Kidney (tissue), 22 donors: ENCODE measurements at places on chromosomes 12 and 14. TPM values are rescaled to one million over a fixed set of nuclear protein-coding genes. Genes with fewer than 3 reads are reported as not detected.

The SLC4A8 gene
- polyA plus RNA-seq: 3.4 TPM

DNA sequence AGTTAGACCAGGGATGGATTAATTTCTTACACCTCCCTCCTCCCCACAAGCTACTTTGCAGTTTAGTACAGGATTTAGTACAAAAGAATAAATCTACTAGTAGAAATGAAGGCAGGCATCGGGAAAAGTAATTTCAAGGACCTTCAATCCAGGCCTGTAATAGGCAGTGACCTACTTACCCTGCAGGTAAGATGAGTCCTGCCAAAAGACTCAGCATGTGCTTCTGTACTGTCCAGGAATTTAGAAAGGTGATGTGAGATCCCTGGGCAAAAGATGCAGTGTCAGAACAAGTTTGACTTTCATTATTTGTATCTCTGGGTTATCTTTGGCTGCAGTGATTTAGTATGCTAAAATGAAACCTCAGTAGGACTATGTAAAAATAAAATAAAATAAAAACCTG lies 403.0 kb downstream of the NOVA1 start:
- no peak for DNase-seq

The CLEC4C gene
- not detected for polyA plus RNA-seq

GRCh38 chr14:67228325-67228984 lies 12.8 kb upstream of the PALS1 start:
- no peak for DNase-seq

The PTGER2 gene
- 3.4 TPM for polyA plus RNA-seq

The LPAR5 gene
- polyA plus RNA-seq: 0.97 TPM

GRCh38 chr14:90533591-90534021 lies 136.8 kb downstream of the CALM1 start:
- DNase-seq: no peak

The OLR1 gene
- 11.5 TPM for polyA plus RNA-seq

The KLHDC1 gene
- 2.3 TPM for polyA plus RNA-seq

DNA sequence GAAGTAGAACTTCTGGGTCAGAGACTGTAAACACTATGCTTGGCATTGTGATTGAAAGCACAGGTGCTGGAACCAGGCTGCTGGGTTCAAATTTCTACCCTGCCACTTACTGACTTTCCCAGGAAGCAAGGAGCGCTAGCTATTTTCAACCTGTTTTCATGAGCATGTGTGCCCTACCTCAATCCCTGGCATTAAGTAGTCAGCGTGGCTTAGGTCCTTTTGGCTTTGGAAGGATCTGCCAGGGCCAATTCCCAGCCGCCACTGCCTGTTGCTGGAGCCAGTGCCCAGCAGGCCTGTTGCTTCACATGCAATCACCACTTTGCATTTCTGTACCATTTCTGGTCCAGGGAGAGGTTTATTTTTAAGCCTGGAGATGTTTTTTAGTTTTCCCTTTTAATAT lies 196.3 kb downstream of the TRHDE start:
- DNase-seq: no peak

DNA sequence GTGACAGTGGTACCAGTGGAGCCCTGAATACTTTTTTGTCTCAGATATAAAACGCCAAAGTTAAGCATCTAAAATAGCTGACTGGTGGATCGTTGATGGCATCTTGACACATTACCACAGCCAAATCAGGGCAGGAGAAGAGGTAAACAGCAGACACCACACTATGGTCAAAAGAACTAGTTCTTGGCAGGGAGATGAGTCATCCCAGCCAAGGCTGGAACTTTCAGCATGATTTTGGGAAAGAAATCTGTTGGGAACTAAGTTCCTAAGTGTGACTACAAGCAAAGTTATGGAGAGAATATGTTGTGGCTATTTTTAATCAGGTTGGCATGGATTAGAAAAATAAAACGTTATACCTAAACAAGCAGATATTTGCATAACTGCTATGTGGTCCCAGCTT lies 36.9 kb downstream of the LGR5 start:
- no peak for DNase-seq

DNA sequence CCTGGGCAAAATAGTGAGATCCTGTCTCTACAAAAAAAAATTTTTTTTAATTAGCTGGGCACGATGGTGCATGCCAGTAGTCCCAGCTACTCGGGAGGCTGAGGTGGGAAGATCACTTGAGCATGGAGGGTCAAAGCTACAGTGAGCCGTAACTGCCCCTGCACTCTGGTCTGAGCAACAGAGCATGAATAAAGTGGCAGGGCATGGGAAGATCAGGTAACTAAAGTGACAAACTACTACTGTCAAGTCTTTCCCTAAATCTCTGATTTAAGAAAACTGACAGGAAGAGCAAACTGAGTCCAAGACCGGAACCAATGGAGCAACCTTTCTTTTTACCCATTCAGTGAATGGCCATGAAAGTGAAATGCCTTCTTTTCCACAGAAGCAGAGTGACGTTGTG lies 10.8 kb downstream of the DCAF5 start:
- DNase-seq: peak; percentile 35

DNA sequence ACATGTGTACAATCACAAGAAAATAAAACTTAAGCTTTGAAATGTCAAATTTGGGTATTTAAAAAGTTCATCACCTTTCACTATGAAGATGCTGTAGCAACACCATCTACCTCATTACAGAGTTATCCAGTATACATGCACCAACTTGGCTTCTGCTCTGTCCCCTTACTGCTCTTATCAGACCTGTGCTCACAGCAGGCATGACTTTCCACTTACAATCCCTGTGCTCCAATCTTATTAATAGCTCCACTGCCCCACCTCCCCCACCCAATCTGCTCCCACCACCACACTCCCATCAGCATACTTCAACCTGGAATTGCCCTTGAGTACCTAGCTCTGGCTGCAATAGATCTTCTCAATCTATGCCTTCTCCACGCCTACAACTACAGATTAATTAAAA lies 13.3 kb downstream of the GALC start:
- DNase-seq: no peak

The MYO1H gene
- 0.56 TPM for polyA plus RNA-seq

DNA sequence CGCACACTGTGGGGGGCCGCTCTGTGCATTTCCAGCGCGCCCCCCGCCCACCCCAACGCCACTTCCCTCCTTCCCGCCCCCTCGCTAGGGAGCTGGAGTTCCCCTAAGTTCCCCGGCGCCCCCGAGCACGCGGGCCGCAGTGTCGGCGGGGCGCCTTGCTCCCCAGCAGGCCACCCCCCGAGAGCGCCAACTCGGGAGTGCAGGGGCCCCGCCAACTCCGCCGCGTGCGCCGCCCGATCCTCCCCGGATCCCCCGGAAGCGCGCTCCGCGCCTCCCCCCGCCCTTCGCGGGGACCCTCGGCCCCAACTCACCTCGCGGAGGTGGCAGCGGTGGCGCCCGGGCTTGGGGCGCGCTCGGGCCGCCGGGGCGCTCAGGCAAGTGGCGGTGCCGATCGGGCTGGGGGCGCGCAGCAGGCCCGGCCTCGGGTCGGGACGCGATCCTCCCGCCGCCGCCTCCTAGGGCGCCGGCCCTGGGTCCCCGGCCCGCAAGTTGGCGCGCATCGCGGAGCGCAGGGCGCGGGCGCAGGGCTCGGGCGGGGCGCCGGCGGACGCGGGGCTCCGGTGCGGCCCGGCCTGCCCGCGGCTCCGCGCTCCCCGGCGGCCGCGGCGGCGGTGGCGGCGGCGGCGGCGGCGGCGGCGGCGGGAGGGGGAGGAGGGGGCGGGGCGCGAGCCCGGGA lies at the start of gene NCOR2:
TSS of gene NCOR2 (minus strand) at position 616 of the 676 bp plus-strand sequence. CDS start 72,361 bp downstream, outside the sequence.
- DNase-seq: no peak

DNA sequence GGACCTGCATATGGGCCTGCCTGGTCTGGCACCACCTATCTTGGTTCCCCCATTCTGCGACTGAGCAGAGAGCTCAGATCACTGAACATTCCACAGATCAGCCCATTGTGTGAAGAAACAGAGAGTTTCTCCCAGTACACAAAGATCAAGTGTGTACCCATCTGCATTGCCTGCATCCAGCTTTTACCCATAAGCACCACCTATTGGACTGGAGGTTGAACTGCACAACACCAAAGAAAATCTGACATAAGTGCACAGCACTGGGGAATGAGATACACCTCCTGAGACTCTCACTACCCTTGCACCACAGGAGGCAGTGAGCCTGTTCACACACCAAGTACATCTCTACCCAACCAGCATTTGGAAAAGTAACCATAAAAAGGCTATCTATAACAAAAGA lies 362.6 kb upstream of the CLEC14A start:
- no peak for DNase-seq

The CABP1 gene
- 24.1 TPM for polyA plus RNA-seq

- DNase-seq: no peak
These were observed 187.3 kb downstream of the CHST11 start for GRCh38 chr12:104643819-104644669.

The GPR84 gene
- not detected for polyA plus RNA-seq

The KRT8 gene
- 333 TPM for polyA plus RNA-seq

The TMEM253 gene
- 0.43 TPM for polyA plus RNA-seq

DNA sequence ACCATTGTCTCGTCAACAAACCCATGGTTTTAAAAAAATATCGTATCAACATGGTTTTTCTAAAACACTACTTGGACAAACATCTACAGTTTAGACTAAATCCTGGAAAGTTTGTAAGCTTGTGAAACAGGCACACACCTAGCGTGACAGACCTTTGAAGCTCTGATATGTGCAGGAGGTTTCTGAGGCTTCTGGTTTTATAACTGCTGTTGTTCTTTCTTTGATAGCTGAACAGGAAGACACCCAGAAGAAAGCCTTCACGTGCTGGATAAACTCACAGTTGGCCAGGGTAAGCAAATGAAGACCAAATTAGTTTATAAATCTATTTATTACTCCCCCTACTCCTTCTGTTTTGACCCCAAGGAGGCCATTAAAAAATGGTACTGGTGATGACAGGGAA lies 87.6 kb downstream of the SYNE2 start:
- no peak for DNase-seq

DNA sequence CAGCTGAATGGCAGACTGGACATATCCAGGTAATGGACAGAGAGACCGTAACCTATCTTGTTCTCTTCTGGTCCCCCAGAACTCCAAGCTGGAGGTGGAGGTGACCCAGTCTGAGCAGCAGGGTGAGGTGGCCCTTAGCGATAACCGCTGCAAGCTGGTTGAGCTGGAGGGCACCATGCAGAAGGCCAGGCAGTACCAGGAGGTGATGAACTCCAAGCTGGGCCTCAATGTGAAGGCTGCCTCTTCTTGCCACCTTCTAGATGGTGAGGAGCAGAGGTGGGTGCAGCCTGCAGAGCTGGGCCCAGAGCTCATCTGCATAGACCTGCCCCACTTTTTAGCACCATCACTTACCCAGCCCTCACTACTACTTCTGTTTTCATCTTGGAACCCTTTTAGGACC lies 7.2 kb upstream of the KRT86 start:
- no peak for DNase-seq

DNA sequence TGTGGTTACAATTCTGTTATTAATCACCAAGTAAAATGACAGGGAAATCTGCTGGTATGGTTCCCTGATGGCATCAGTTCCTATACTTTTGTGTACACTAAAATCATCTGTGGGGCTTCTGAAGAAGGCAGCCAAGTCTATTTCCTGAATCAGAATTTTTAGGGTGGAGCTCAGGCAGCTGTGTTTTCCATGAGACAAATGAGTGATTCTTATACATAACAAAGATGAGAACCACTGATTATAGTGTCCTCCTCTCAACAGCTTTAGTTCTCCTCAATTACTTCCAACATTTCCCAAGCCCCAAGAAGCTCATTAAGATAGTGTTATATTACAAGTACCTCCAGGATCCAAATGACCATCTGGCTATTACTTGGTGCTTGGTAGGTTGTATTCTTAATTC lies 64.5 kb upstream of the USP44 start:
- DNase-seq: no peak

DNA sequence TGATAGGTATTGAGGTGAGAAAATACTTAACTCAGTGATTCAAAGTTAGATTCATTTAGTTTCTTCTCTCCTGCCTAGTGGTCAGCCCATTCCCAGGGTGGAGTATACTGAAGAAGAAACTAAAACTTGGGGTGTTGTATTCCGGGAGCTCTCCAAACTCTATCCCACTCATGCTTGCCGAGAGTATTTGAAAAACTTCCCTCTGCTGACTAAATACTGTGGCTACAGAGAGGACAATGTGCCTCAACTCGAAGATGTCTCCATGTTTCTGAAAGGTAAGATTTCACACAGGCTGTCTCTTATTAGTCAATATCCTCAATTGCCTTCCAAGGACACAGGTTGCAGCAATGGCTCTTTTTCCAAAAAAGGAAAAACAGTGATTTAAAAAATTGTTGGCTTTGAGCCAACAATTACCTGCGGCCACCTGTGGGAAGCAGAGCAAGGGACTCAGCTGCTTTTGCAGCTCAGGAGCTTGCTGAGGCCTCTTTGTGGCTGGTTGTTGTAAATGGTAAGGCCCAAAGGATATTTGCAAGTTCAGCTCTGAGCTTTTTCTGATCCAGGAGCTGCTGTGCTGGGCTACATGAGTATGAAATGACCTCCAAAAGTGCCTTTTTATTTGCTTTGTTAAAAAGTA lies 33.9 kb downstream of the TPH2 start:
- no peak for DNase-seq

- no peak for DNase-seq
These were observed 6.5 kb upstream of the OTX2 start for GRCh38 chr14:56816574-56817391.

GRCh38 chr14:70045844-70046535 lies 142.8 kb downstream of the SLC8A3 start:
- DNase-seq: peak; percentile 73

DNA sequence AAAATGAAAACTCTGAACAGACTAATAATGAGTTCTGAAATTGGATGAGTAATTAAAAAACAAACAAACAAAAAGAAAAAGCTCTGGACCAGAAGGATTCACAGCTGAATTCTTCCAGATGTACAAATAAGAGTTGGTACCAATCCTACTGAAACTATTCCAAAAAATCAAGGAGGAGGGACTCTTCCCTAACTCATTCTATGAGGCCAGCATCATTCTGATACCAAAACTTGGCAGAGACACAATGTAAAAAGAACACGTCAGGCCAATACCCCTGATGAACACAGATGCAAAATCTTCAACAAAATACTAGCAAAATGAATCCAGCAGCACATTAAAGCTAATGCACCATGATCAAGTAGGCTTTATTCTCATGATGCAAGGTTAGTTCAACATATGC lies 183.9 kb upstream of the CNOT2 start:
- no peak for DNase-seq

GRCh38 chr12:125988545-125988944 lies 923.3 kb downstream of the AACS start:
- no peak for DNase-seq

- DNase-seq: no peak
These were observed 221.5 kb downstream of the KCNC2 start for GRCh38 chr12:74988156-74988555.

The SLCO1B1 gene
- polyA plus RNA-seq: not detected

DNA sequence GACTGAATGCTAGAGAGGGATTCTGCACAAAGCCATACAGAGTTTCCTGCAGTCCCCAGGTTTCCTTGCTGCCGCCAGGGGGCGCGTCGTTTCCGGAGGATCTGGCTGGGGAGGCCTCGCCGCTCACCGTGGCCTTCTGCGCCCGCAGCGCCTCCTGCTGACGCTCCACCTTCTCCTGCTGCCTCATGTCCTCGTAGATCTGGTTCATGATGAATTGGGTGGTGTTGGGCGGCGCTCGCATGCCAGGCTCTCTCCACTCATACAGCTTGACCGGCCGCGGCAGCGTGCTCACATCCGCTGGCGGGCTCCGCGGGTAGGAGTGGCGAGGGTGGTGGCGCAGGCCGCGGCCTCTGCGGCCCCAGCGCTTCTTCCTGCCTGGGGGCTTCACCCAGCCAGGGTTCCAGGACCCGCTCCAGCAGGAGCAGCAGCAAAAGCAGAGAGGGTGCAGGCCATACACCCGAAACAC lies 987 bp downstream of the CCER1 start:
- DNase-seq: no peak

- DNase-seq: no peak
These were observed 234.7 kb downstream of the ANO2 start for GRCh38 chr12:5710260-5710878.
